ENCODE measurements at places on chromosomes 7 and 10.

DNA sequence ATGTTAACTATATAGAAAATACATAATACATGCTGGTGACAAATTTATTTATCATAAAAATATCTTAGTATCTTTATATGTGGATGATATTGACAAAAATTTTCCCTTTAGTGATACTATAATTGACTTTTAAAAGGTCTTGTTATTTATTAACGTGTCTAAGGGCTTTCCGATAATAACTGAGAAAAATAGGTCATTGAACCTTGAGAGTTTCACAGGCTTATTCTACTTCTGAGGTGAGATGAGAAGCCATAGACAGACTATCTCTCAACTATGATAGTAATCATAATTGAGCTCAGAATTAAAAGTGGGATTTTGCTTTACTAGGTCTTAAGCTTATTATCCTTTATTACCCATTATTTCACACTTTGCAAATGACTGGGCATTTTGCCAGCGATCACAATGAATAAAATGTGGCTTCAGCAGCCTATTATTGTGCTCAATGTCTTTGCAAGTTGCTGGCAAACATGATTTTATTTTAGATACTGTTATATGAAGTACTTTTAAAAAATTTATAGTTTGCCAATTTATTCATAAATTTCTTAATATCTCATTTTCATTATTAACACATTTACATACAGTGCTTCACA, 574.5 kb downstream of the ZWINT start:
- DNase-seq, result no peak

- no peak for DNase-seq
Measured at GRCh38 chr7:104179178-104179577, 28.6 kb downstream of the ORC5 start.

GRCh38 chr10:124252097-124252715, 158.8 kb upstream of the CHST15 start:
- DNase-seq, result no peak

- DNase-seq, result no peak
Measured at GRCh38 chr7:136664537-136664936, 203.9 kb upstream of the CHRM2 start.

GRCh38 chr10:124403548-124403947, 15.2 kb downstream of the OAT start:
- DNase-seq, result no peak

DNA sequence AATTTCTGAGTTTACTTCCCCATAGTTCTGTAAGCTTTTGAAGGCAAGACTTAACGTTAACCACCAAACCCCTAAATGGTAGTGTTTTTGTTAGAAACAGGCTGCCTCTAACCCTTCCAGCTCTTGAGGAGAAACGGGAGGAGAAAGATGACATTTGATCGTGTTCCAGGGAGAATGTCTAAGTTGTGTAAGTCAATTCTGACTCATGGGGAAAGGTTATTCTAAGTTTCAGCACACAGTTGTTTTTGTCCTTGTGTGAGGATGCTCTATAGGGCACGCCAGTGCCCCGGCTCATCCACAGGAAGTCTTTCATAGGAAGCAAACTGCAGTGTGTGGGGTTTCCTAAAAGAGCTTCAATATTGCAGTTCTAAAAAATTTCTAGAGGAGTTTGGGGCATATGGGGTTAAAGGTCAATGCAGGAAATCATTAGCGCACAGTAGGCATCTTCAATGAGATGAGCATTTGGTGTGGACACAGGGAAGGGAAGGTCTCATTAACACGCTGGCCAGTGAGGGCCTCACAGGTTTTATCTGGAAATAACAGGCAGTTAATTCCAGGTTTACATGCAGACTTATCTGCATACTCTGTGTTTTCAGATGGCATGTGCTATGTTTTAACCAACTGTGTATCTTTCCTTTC, 638.2 kb upstream of the IGFBP3 start:
- no peak for DNase-seq

GRCh38 chr10:72146559-72147323, 58.4 kb upstream of the SPOCK2 start:
- no peak for DNase-seq

- DNase-seq, result no peak
Measured at GRCh38 chr7:132573251-132573955, 2.9 kb downstream of the PLXNA4 start.

DNA sequence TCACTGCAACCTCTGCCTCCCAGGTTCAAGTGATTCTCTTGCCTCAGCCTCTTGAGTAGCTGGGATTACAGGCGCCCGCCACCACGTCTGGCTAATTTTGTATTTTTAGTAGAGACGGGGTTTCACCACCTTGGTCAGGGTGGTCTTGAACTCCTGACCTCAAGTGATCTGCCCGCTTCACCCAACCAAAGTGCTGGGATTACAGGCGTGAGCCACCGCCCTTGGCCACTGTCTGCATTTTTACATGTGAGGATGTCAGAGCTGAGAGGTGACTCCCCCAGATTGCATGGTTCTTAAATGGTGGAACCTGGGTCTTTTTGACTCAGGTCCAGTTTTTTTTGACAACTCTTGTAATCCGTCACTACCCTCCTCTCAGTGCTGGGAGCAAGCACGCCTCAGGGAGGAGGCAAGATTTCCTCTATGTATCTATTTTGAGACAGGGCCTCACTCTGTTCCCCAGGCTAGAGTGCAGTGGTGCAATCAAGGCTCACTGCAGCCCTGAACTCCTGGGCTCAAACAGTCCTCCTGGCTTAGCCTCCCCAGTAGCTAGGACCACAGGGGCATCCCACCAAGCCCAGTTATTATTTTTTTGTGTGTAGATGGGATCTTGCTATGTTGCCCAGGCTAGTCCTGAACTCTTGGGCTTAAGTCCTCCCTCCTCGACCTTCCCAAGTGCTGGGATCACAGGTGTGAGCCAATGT, 1.2 kb upstream of the SRRT start:
- no peak for DNase-seq

GRCh38 chr10:6278519-6279120, 75.9 kb downstream of the PFKFB3 start:
- no peak for DNase-seq

GRCh38 chr10:70175516-70175915, 5.2 kb upstream of the SAR1A start:
- DNase-seq, result no peak

- DNase-seq, result no peak
Measured at GRCh38 chr10:36872702-36873393, 252.6 kb upstream of the ANKRD30A start.

DNA sequence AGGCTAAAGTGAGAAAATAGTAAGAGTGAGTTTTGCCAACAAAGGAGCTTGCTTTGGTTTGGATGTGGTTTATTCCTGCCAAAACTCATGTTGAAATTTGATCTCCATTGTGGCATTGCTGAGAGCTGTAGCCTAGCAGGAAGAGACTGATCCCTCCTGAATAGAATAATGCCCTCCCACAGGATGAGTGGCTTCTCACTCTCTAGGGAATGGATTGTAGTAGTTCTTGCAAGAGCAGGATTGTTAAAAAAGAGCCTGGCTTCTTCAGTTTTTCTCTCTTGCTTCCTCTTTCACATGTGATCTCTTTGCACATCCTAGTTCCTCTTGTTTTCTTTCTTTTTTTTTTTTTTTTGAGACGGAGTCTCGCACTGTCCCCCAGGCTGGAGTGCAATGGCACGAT, 34.4 kb downstream of the ASAH2 start:
- DNase-seq, result no peak

DNA sequence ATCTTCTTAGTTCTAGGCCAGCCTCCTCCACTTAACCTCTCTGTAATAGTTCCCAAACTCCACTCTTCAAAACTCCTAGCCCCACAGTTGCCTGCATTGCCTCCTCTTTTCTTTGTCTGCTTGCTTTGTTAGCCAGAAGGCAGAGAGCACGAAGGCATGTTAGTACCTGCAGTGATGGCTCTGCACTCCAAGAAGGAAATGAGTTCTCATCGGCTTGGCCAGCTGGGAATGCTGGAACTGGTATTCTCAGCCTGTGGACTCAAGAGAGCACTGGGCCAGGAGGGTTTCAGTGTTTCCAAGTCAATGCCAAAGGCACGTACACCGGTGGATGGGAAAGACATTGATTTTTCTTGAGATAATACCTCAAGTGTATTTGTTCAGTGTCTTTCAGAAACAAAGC, 66.3 kb upstream of the HABP2 start:
- DNase-seq, result no peak

DNA sequence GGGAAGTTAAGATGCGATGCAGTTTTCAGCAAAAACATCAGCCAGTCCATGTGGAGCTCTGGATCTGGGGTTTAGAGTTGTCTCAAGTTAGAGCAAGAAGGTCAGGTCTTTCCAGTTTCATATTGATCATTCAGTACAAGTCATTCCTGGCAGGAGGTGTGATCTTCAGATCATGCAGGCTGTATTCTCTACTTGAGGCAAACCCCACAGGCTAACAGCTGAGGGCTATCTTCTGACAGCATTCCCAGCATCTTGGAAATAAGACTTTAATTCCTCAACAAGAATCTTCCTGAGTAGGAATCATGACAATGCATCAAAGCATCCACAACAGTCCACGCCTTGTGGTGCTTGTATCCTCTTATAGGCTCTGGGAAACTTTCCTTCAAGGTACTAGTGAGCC, 94.9 kb upstream of the ZNF438 start:
- no peak for DNase-seq

- DNase-seq, result no peak
Measured at GRCh38 chr10:18616337-18616736, 35.0 kb downstream of the NSUN6 start.

GRCh38 chr10:44889834-44890233, 21.3 kb upstream of the TMEM72 start:
- DNase-seq, result no peak

GRCh38 chr7:86006909-86007308, 636.8 kb upstream of the GRM3 start:
- DNase-seq, result no peak

DNA sequence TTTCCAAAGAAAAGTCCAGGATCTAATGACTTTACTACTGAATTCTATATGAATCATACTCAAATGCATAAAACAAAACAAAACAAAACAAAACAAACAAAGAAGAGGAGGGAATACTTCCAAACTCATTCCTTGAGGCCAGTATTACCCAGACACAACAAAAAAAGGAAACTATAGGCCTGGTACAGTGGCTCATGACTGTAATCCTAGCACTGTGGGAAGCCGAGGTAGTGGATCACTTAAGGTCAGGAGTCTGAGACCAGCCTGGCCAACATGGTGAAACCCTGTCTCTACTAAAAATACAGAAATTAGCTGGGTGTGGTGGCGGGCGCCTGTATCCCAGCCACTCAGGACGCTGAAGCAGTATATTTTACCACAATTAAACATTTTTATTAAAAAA, 114.6 kb downstream of the NRBF2 start:
- no peak for DNase-seq

GRCh38 chr7:94330269-94331020, 64.2 kb upstream of the COL1A2 start:
- DNase-seq, result no peak

- DNase-seq, result no peak
Measured at GRCh38 chr7:102320181-102320580, 33.5 kb downstream of the SH2B2 start.

- DNase-seq, result no peak
Measured at GRCh38 chr7:2775785-2776184, 68.3 kb downstream of the GNA12 start.

GRCh38 chr10:81309041-81309552, 565.9 kb upstream of the NRG3 start:
- DNase-seq, result no peak

- DNase-seq, result no peak
Measured at GRCh38 chr10:4687397-4687796, 138.6 kb upstream of the AKR1E2 start.
